Fibroblast of villous mesenchyme (primary cell): ENCODE measurements at places on chromosomes 4 and X.

GRCh38 chr4:2257361-2258081, 4.4 kb downstream of the MXD4 start:
- no peak for DNase-seq

- no peak for DNase-seq
Observed at GRCh38 chr4:95596676-95597075, 47.9 kb upstream of the UNC5C start.

GRCh38 chrX:133335027-133335426, 80.3 kb downstream of the GPC4 start:
- DNase-seq = peak; percentile 24

- no peak for DNase-seq
Observed at GRCh38 chrX:77415882-77416281, 31.3 kb upstream of the FGF16 start.

DNA sequence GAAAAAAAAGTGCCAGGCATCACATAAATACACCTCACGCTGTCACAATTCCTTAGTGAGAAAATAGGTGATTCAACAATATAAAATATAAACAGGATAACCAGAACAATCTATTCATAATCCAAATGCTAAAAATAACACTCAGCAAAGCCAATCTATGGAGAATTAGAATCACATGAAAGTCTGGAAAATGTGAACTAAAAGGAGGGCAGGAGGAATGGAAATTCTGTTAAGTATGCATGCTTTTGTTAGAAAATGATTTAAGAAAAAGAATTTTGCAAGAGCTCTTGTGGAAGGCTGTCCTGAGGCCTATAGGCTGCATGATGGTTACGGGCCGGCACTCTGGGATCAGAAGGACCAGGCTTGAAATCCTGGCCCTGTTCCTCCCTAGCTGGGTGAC, 70.6 kb upstream of the PROM1 start:
- no peak for DNase-seq
